ENCODE measurements at places on chromosomes 4 and X.

DNA sequence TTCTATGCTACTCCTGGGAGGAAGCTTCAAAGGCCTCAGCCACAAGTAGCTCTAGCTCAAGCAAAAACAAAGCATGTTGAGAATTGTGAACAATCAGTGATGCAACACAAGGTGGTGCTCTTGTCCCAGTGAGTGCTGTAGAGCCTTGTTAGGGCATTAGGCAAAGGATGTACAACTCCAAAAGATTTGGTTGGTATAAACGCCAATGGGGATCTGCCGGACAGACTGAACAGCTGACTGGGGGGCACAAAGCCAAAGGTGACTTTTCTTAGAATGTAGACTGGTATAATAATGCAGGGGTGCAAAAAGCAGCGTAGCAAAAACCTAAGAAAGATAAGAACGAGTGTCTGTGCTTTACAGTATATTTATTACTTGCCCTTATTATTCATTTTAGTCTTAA, 62.6 kb upstream of the ALB start:
- peak; percentile 68 for DNase-seq

DNA sequence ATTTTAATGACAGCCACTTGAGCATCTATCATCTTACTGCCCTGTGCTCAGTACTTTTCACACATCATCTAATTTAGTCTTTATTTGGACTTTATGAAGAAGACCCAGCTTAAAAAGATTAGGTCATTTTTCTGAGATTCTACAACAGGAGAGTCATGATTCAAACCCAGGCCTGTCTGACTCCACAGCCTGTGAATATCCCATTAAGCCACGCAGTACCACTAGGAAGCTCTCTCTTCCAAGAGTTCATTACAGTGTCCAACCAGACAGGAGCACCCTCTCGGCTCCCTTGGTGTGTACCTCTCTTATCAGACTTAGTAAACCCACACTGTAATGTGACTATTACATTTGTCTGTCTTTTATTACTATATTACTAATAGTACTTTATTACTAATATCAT, 332.8 kb downstream of the DHX15 start:
- no peak for DNase-seq

- peak; percentile 10 for DNase-seq
Observed at GRCh38 chr4:7414736-7415510, 19.8 kb downstream of the PSAPL1 start.

DNA sequence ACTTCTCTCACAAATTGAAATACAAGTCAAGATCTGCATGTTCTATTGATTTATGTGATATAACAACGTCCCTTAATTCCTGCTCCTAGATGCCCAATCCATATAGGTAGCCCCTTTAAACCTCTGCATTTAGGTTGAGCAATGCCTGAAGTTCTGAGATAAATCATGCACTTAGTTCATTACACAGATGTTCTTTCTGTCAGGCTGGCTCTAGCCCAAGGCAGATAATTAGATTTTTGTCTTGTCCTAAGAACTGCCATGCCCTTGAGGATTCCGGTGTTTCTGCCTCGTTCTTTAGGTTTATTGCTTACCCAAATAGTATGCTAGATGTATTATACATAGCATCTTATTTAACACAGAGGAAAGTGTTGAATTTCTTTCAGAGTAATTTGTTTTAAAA, 143.1 kb downstream of the TRAM1L1 start:
- DNase-seq, result no peak

DNA sequence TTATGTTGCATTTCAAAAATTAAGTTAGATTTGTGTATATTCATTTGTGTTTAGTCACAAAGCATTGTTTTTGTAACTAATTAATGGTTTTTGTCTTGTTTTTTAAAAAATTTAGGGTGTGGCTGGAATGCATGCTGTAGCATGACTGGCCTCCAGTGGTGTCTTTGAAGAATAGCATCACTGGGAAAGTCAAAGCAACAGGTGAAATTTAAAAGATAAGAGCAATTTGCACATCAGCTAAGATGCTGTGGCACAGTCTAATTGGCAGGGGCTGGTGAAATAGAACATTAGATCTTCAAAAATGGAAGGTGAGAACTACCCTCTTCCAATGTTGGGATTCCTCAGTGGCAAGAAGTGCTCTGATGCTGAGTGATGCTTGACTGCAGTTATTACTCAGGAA, 45.3 kb downstream of the ANK2 start:
- DNase-seq, result no peak

- no peak for DNase-seq
Observed at GRCh38 chr4:112819729-112820128, 182.8 kb downstream of the LARP7 start.

GRCh38 chr4:81214144-81214880, 710 bp downstream of the PRKG2 start:
- peak; percentile 19 for DNase-seq

- DNase-seq, result no peak
Observed at GRCh38 chr4:10276152-10276551, 159.6 kb upstream of the WDR1 start.

DNA sequence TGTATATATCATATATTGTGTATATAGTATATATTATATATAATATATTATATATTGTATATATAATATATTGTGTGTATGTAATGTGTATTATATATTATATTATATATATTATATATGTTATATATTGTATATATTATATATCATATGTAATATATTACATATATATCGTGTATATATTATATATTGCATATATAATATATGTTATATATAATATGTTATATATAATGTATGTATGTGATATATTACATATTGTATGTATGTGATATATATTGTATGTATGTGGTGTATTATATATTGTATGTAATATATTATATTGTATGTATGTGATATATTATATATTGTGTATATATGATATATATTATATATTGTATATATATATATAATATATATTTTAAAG, 30.5 kb downstream of the RAB40A start:
- no peak for DNase-seq
